Left ventricle myocardium inferior (tissue), 1 donor: ENCODE measurements at places on chromosomes 3 and 15. TPM values are rescaled to one million over a fixed set of nuclear protein-coding genes. Genes with fewer than 3 reads are reported as not detected.

DNA sequence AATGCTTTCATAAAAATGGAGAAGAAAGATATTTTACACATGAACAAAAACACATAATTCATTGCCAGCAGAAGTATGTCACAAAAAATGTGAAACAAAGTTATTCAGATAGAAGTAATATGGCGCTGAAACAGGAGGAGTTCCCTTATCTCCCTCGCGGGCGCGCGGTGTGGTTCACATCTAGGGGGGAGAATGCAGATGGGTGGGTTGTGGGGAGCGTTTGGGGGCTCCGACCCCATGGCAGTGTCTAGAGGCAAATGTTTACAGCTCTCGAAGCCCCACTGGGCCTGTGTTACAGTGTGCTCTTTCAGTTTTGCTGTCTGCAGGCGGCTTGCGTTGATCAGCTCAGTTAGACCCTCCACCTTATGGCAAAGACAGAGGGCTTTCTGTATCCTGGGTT lies 297.5 kb downstream of the CGGBP1 start:
- H3K27ac ChIP-seq = no peak overlapping the region
- no peak for DNase-seq
- H3K36me3 ChIP-seq = no peaks in the 10 kb centered on the region
- H3K4me1 ChIP-seq = no peaks in the 10 kb centered on the region

GRCh38 chr3:41583014-41583413 lies 378.9 kb downstream of the ULK4 start:
- H3K4me3 ChIP-seq = no peak overlapping the region
- DNase-seq = no peak
- no peaks in the 10 kb centered on the region for H3K4me1 ChIP-seq
- H3K27me3 ChIP-seq = no peaks in the 10 kb centered on the region
- H3K36me3 ChIP-seq = no peaks in the 10 kb centered on the region

- H3K27me3 ChIP-seq = no peaks in the 10 kb centered on the region
- peaks cover 97% of the 10 kb centered on the region for H3K4me1 ChIP-seq
- no peak overlapping the region for H3K4me3 ChIP-seq
Measured at GRCh38 chr3:127718245-127718915, 45.6 kb downstream of the ABTB1 start.

Gene ZNF80
- not detected for total RNA-seq

Gene ERC2
- 0.99 TPM for total RNA-seq

- no peak overlapping the region for H3K4me3 ChIP-seq
- H3K27ac ChIP-seq = no peak overlapping the region
- no peaks in the 10 kb centered on the region for H3K36me3 ChIP-seq
- peaks cover 35% of the 10 kb centered on the region for H3K4me1 ChIP-seq
Measured at GRCh38 chr15:66923438-66923881, 141.9 kb upstream of the SMAD3 start.

Gene FAM81A
- total RNA-seq = 2.9 TPM

DNA sequence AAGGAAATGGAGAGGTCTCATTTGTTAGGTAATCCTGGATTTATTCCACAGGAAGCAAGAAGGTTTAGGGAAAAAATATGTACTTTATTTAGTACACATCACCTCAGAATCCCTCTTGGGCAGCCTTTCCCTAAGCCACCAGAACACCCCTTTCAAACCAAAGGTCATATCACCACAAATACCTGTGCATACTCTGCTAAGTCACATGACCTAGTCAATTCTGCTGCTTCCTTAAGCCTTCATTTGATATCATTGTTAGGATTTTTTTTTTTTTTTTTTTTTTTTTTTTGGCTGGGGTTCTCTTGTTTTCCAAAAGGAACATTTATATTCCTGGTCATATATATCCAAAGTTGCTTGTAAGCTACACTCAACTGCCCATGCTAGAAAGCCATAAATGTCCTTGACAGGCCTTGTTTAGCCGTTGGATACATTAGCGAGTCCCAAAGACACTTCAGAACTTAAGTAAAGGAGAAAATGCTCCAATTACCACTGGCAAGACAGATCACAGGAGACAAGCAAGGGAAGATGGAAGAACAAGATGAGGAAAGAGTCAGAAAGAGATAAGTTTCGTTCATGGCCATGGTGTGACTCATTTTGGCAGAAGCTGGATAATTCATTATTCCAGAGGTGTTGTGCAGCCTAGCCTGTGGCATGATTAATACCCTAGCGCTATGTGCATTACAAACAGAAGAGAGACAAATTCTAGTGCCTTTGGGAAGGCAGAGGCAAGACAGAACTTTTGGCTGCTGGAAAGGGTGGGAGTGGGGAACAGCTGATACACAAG lies 155.6 kb upstream of the SLC2A2 start:
- no peak for DNase-seq
- no peaks in the 10 kb centered on the region for H3K36me3 ChIP-seq
- H3K27ac ChIP-seq = no peak overlapping the region
- H3K27me3 ChIP-seq = no peaks in the 10 kb centered on the region
- peaks cover 41% of the 10 kb centered on the region for H3K4me1 ChIP-seq

GRCh38 chr15:23503980-23504379 lies 56.9 kb upstream of the GOLGA6L2 start:
- DNase-seq = no peak
- H3K4me3 ChIP-seq = no peak overlapping the region
- H3K4me1 ChIP-seq = no peaks in the 10 kb centered on the region
- peaks cover 11% of the 10 kb centered on the region for H3K27me3 ChIP-seq
- H3K36me3 ChIP-seq = no peaks in the 10 kb centered on the region

DNA sequence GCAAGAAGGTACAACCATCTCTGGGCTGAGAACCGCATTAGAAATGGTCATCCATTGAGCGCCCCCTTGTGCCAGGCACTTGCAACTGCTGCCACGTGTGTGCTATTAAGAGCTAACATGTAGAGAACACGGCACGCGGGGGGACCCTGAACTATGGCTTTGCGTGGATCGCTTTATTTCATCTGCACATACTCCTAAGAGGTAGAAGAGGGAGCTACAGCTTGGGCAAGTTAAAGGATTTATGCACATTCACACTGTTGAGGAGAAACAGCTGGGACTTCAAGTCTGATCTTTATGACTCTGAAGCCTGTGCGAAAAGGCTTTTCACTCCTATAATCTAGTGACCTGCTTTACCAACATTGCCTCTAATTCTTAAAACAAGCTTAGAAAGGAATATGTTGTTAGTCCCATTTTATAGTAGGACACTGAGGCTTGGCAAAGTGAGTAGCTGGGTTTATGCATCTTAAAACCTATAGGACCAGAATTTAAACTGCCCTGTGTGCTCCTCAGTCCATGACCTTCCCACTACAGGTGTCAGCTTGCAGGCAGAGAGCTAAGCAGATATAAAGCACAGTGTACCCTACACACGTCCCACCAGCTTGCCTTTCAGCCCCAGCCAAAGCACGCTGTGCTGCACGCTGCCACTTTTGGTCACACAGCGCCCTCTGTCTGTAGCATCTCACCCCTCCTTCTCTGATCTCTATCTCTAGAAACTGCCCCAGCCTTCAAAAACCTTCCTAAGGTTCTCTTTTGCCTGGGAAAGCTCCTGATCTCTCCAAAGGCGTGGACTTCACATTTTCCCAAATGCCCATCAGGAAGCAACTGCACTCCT lies 57.8 kb downstream of the STARD5 start:
- no peak overlapping the region for H3K27ac ChIP-seq
- peak; percentile 78 for DNase-seq
- peaks cover 10% of the 10 kb centered on the region for H3K27me3 ChIP-seq

DNA sequence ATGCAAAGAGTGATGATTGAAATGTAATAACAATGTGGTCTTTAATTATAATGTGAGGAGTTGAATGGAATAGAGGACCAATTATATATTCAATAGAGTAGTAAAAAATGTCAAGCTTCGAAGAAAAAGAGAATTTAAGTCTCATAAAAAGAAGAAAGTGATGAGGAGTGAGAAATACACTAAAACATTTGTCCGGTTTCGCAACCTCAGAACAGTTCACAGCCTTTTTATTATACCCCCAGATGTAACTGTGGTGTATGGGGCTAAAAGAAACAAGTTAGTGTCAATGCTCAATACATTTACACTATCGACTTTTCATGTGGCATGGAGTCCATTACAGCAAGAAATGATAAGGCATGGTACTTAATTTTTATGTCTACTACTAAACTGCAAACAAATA lies 386.5 kb upstream of the ATP11B start:
- no peaks in the 10 kb centered on the region for H3K4me1 ChIP-seq
- H3K27me3 ChIP-seq = no peaks in the 10 kb centered on the region
- no peak overlapping the region for H3K27ac ChIP-seq
- DNase-seq = no peak
- H3K4me3 ChIP-seq = no peak overlapping the region

Gene CDCP1
- total RNA-seq = 0.25 TPM

GRCh38 chr15:65914386-65914785 lies 45.1 kb downstream of the RAB11A start:
- H3K27me3 ChIP-seq = no peaks in the 10 kb centered on the region
- H3K27ac ChIP-seq = no peak overlapping the region
- no peak for DNase-seq
- H3K36me3 ChIP-seq = peaks cover 34% of the 10 kb centered on the region
- no peak overlapping the region for H3K4me3 ChIP-seq
- H3K4me1 ChIP-seq = peaks cover 9% of the 10 kb centered on the region

Gene XXYLT1
- 2.3 TPM for total RNA-seq

DNA sequence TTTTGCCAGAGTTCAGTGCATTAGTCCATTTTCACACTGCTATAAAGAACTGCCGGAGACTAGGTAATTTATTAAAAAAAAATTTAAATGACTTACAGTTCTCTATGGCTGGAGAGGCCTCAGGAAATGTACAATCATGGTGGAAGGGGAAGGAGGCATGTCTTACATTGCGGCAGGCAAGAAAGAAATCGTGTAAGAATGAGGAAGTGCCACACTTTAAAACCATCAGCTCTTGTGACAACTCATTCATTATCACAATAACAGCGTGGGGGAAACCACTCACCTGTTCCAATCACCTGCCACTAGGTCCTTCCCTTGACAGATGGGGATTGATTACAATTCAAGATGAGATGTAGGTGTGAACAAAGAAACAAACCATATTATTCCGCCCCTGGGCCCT lies 1361.4 kb downstream of the NSUN3 start:
- H3K4me3 ChIP-seq = no peak overlapping the region
- no peaks in the 10 kb centered on the region for H3K27me3 ChIP-seq
- H3K4me1 ChIP-seq = no peaks in the 10 kb centered on the region
- H3K27ac ChIP-seq = no peak overlapping the region
- no peak for DNase-seq

DNA sequence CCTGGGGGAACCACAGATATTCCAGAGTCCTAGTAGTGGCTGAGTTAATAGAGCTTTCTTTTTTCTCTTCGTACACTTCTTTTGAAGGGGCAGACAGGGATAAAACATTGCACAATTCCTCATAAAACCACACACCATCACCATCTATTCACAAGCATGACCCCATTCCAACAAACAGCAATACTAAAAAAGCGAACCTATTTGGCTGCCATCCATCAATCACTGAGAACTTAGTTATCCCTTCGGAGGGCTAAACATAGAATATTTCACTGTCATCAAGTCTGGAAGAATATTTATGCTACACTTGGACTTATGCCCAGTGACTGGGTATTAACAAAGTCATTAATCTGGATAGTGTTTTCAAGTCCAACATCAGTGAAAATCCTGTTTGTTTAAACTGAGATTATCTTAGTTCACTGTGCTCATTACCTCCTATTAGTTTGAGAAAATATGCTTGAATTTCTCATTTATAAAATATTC lies 80.3 kb upstream of the PRTG start:
- H3K36me3 ChIP-seq = no peaks in the 10 kb centered on the region
- peak overlapping the region; percentile 62 for H3K27ac ChIP-seq
- H3K4me3 ChIP-seq = no peak overlapping the region
- H3K4me1 ChIP-seq = peaks cover 15% of the 10 kb centered on the region
- DNase-seq = no peak

GRCh38 chr3:12300137-12300536 lies 11.3 kb downstream of the PPARG start:
- no peak overlapping the region for H3K27ac ChIP-seq
- H3K27me3 ChIP-seq = no peaks in the 10 kb centered on the region
- H3K4me3 ChIP-seq = no peak overlapping the region
- no peak for DNase-seq
- H3K36me3 ChIP-seq = no peaks in the 10 kb centered on the region

Gene CHL1
- 8.8 TPM for total RNA-seq

Gene KLHL40
- total RNA-seq = 0.22 TPM
